ENCODE measurements at places on chromosomes 16 and 17.

- DNase-seq, result no peak
Observed at GRCh38 chr17:28810437-28810836, 32.2 kb downstream of the FAM222B start.

DNA sequence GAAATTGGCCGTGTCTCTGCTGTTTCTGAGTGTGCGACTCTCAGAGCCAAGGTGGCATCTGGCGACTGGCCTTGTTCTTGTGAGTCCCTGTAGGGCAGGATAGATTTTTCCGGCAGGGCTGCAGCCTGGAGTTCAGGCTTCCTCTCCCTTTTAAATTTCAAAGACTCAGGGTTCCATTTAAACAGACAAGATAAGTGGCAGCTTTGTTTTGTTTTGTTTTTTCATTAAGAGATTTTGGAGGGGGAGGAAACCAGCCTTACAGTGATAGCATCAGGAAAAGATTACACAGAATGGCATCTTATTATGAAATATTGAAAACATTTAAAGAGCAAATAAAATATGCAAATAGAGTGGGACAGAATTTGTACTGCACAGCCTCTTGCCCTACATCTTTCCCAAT lies 151.3 kb downstream of the RPTOR start:
- DNase-seq, result no peak

DNA sequence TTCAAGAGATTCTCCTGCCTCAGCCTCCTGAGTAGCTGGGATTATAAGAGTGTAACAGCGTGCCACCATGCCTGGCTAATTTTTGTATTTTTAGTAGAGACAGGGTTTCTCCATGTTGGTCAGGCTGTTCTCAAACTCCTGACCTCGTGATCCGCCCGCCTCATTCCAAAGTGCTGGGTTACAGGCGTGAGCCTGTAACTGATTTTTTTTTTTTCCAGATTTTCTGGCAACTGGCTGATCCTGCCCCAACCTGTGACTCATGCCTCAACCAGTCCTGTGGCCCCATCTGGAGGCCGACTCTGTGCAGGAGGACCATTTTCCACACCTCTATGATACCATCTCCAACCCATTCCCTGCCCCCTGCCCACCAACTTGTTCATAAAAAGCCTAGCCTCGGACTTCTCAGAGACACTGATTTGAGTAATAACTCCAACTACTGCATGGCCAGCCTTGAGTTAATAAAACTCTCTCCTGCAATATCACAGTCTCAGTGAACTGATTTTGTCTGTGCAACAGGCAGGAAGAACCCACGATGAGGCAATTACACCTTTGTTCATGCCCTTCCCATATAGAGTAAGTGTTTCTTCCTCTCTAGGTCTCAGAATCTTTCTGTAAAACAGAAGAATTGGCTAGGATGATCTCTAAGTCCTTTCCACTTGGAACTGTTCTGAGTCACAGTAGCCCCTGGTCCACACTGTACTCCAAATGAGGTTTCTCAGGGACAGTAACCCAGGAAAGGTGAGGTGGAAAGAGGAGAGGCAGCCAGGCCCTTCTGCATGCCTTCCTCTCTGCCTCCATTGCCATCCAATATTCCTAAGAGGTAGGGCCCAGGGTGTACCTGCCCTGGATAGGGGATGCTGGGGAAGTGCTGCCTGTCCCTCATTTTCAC lies 8.8 kb upstream of the CNOT1 start:
- no peak for DNase-seq

DNA sequence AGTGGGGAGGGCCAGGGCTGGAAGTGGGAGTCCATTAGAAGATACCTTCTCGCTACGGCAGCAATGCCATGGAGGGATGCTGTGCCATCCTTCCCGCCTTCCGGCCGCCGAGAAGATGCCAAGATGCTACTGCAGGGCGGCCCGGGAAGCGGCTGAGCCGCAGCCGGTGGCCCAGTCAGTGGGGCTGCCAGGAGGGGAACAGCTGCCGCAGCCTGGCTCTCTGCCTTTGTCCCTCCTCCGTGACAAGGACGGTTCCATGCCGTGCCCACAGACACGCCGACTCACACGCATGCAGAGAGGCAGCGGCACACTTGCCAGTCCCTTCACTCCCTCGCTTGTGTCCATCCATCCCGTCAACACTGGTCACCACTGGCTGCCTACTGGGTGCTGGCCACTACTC lies 20.2 kb upstream of the NCBP3 start:
- DNase-seq, result no peak

DNA sequence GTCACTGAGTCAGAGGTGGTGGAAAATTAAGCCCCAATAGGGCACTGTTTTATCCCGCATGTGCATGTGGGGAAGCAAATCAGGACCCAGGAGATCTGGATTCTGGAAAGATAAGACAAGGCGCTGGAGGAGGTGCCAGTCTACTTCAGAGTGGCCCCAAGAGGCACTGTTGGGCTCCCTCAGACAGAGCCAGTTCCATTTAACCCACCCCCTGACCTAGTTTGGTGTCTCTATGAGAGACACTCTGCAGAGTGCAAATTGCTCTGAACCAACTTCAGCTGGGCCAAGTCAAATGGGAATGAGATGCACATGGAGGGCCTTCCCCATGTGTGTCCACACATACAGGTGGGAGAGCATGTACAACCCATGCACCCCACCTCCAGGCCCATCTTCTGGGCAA lies 71.1 kb upstream of the MED9 start:
- DNase-seq, result no peak

DNA sequence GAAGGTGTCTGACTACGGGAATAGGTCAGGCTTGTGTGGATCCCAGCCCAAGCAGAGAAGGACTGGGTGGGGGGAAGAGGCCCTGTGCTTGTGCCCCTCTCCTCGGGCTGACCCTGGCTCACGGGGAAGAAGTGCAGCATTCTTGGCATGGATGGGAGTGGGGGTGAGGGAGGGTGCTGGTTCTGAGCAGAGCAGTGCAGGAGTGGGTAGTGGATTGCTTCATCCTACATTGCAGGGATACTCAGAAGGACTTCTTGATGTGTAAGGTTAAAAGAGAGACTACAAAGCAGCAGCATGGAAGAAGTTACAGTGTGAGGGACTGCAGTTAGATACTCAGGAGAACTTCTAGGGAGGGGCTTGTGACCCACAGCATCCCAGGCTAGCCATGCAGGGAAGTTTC lies 2.1 kb downstream of the ARHGAP23 start:
- DNase-seq, result no peak

DNA sequence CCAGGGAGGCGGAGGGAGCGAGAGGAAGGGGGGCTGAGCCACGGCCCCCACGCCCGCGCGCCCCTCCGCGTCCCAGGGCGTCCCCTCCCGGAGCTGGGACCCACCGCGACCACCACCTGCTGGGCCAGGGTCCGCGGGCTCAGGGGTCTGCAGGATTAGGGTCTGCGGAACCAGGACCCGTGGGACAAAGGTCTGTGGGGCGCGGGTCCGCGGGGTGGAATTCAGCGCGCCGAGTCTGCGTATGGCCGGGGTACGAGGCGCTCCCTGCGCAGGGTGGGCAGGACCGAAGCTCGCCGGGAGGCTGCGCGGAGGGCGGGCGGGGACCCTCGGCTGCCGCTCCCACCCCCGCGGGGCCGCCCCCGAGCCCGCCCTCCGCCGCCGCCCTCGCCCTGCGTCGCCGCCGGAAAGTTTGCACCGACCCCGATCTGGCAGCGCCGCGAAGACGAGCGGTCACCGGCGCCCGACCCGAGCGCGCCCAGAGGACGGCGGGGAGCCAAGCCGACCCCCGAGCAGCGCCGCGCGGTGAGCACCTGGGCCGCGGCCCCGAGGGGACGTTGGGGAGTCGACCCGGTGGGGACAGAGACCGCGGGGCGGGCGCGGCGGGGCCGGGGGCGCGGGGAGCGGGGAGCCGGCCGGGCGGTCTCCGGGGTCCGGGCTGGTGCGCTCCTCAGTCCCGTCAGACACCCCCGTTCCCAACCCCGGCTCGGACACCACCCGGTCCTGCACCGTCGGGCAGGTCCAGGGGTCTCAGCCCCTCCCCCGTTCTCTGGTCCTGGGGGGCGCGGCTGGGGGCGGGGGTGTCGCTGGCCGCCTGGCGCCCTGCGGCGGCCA lies at the start of gene GCGR:
Gene GCGR (plus strand): TSS at position 423 of the 831 bp plus-strand sequence. CDS start 4,869 bp downstream, outside the sequence.
- DNase-seq, result no peak

DNA sequence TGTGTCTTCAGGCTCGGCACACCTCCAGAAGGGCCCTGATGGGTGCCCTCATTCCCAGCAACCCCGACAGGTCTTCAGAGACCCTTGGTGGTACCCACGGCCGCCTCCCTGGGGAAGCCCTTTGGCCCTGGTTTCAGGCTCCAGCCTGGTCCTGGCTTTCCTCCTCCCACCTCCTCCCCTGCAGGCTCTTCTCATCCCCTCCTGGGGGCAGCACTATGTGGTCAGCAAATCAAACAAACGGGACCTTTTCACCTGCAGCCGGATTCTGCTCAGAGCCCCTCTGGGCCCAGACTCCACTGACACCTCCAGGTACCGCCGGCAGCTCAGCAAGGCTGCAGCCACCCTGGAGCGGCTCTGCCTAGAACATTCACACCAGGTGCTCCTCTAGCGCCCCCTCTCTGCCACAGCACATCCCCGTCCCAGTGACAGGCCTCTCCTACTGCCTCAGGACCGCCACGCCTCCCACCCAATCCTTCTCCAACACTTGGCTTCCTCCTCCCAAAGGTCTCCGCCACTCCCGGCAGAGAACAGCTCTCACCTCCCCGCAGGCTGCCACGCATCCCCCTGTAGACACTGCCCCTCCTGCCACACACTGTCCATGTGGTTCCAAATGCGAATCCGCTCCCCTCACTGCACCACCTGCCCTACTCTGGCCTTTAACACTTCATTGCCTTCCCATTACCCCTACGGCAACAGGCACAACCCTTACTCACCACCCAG lies 12.0 kb downstream of the CORO7 start:
- DNase-seq, result peak; percentile 22

DNA sequence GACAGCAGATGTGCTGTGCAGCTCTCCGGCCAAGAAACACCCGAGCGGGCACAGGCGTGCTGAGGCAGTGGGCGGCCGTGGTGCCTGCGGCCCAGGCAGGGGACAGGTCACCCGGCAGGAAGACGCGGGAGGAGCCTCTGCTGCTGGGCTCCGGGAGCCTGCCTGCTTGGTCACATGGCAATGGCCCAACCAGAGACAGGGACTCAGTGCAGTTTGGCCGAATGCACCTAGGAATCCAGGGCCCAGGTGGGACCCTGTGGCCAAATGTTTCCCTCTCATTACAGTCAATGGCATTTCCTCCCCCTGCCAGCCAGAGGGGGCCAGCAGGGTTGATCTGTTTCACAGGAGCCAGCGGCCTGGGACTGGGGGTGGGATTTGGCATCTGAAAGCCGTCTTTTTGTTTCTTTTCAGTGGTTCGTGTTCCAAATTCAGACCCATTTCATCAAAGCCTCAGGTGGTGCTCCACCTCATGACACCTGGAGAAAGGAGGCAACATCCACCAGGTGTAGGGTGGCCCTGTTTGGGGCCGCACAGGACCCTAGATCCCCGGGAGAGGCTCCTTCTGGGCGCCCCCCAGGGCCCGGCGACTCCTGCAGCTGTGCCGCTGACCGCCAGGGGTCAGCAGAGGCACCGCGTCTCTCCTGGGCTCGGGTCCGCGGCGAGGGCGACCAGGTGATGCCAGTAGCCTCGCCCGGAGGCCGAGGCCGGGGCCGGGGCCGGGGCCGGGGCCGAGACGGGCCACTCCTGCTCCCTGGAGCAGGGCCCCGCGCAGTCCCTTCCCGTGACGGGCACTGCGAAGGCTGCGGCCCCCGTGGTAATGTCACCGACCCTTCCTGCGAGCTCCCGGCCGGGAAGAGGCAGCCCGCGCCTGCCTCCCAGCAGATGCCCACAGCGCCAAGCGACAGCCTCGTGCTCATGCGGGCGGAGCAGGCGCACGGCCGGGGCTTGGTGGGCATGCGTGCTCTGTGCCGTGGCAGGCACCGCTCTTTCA lies 118.5 kb downstream of the C16orf78 start:
- DNase-seq, result peak; percentile 28

DNA sequence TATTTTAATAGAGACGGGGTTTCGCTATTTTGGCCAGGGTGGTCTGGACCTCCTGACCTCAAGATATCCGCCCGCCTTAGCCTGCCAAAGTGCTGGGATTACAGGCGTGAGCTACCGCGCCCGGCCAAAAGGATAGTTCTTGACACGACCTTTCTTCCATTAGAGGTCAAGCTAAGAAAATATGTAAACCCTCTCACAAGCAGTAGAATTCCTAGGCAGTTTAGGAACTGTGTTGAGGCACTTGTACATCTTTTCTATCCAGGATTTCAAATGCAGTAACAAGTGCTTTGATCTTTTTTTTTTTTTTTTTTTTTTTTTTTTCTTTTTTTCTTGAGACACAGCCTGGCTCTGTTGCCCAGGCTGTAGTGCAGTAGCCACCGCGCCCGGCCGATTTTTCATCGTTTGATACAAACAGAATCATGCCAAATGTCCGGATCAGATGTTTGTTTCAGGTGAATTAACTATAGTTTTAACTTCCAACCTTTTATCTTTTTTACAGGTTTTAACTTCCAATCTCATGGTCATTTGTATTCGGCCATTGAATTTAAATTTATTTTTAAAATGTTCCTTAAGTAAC lies 1.5 kb upstream of the ARL6IP1 start:
- DNase-seq, result no peak

DNA sequence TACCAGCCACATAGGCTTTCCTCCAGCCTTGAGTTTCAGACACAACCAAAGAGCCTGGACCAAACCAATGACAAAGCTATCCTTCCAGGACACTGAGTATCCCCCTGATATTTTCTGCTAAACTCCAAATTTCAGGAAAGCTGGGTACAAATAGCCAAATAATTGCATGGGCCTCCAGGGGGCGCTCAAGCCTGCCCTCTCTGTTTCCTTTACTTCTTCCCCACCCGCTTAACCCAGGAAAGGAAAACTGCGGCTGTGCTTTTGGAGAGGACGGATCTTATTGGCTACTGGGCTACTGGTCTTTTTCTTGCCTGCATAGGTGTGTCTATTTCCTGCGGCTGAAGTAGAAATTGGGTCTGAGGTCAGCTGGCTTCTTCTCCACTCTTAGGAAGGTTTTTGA lies 30.1 kb downstream of the GNGT2 start:
- peak; percentile 64 for DNase-seq

GRCh38 chr17:76087531-76087930 lies 8.5 kb downstream of the ZACN start:
- DNase-seq, result no peak

DNA sequence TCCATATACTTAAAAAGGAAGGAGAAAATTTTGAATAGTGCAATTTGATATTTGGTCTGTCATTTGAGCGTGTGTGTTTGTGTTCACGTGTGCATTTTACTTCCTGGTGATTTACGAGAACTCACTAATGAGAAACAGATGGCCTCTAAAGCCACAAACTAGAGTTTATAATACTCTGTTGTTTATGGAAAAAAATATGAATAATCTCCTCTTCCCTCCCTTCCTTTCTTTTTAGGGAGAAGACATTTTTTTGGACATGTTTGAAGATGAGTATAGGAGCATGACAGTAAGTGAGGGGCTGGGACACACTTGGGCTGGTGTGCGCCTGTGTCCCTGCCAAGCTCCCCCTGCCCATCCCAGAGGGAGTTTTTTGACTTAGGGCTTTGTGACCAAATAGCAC lies 102.7 kb downstream of the CLEC16A start:
- no peak for DNase-seq

- DNase-seq, result no peak
Observed at GRCh38 chr17:72671016-72671415, 421.5 kb downstream of the SLC39A11 start.

Measured in effector CD8-positive, alpha-beta T cell (primary cell).